ENCODE measurements at places on chromosomes 7 and 10.
A peak's percentile ranks its signal among the peaks of the same experiment; 100 is the strongest.

DNA sequence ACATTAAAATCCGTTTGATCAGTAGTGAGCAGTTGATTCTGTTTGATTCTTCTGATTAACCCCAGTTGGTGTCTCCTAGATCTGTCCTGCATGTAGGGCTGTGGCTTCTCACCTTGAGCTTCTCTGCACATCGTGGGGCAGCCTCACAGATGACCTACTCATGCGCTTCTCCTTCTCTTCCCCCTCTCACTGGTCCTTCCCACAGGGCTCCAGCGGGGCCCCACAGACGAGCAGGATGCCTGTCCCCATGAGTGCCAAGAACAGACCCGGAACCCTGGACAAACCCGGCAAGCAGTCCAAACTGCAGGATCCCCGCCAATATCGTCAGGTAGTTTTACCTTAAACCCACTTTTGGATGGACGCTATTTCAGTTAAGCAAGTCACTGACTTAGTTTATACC lies 178.9 kb downstream of the ARHGAP21 start:
- DNase-seq: no peak

DNA sequence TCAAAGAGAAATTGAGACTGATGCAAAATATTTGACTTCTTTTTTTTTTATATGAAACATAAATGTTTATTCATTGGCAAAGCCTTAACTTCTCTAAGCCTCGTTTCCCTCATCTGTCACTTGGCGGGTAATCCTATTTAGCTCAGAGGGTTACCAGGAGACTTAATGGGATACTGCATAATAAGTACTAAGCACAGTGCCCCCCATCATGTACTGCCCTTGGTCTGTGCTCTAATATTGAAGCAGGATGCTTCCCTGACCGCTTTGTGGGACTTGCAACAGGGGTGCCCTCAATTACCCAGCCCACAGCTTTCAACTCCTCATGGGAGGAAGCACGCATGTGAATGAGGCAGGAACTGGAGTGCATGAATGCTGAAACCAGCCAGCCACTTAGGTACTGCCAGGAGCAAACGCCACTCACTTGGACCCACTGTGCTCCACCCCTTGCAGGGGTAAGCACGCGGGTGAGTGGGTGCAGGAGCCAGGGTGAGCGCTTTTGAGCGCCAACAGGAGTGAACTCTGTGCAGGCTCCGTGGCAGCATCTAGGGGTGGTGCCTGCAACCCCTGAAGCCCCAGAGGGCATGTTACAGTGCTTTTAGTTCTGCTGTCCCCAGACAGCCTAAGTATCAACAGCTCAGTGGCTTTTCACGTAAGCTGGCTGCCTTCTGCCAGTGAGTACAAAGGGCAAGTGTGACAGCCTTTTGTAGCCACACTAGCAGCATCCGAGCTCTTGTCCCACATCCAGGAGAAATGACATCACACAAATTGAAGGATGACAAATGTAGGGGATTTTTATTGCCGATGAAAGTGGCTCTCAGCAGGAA lies 209.8 kb upstream of the C7orf33 start:
- no peak for DNase-seq

DNA sequence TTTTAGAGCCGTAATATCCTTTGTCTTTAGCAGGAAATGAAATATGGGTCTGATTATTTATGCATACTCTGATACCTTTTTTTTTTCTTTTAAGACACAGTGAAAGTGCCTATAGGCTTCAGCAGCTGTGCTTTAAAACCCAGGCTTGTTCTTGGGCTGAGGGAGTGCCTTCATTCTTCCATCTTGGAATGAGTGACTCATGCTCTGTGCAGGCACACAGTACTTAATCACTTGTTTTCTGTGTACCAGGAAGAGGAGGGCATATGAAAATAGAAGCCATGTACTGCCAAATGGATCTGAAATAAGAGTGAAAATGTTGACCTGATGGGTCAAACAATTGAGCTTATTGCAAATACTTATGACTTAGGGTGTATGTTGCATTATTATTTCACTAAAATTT lies 12.0 kb downstream of the INPP5F start:
- DNase-seq: peak; percentile 33

DNA sequence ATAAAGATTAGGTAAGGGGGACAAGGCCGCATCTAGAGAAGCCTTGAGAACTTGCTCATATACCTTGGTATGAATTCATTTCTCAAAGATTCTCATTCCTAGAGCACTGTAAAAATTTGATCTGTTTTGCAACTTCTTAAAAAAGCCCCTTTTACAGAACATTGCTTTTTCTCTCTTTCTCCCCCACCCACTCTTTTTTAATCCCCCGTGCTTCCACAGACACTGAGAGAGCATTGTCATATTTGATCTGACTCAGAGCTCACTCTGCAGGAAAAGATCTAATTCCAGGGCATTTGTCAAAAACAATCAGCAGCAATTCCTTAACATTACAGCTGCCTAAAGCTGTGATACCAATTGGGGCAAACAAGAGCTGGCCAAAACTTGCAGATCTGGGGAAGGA lies 92.0 kb downstream of the ARHGAP22 start:
- no peak for DNase-seq

- no peak for DNase-seq
Measured at GRCh38 chr10:1475098-1475591, 262.2 kb downstream of the ADARB2 start.

- DNase-seq: no peak
Measured at GRCh38 chr7:70178787-70179186, 580.5 kb downstream of the AUTS2 start.

- no peak for DNase-seq
Measured at GRCh38 chr7:27872356-27873275, 132.7 kb downstream of the TAX1BP1 start.

DNA sequence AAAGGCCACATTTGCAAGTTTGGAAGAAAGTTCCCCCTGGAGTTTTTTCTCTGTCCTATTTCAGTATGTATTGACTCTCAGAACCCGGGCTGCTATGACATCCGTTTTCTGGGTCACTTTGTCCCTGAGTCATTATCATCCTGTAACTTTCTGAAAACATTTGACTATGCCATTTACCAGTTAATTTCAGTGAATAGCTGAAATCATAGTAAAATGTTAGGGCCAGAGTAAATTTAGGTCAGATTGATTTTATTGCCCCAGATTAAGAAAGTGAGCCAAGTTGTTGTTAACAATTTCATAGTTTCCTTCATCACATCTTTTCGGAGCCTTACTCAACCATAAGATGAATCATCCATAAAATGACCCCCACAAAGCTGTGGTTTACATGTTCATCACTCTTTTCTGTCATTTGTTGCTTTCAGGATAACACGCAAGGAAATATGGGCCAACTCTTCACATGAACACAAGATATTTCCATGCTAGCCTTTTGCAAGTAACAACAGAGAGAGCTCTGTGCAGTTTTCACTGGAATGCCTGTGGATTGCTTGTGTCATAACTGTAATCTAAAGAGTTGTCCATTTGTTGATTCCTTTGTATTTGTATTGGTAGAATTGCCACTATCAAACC lies 3.9 kb upstream of the MACC1 start:
- no peak for DNase-seq

DNA sequence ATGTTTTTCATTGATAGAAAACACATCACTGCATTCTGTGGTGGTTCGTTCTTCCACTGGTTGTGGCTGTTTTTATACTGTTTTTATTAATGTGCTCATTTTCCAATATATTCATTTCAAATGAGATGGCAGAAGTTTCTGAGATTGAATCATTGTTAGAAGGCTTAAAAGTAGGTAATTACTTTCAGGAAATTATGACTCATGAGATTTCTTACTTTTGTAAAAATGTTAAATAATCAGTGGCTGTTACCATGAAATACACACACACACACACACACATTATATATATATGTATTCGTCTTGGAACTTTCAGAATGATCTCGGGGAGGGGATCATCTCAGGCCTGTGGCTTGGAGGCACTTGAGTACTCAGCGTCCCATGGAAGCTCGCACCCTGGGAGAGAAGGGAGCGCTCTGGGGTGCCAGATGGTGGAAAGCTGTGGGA lies 66.1 kb downstream of the ZMYND11 start:
- no peak for DNase-seq

GRCh38 chr10:21926358-21926925 lies 77.1 kb downstream of the DNAJC1 start:
- no peak for DNase-seq

DNA sequence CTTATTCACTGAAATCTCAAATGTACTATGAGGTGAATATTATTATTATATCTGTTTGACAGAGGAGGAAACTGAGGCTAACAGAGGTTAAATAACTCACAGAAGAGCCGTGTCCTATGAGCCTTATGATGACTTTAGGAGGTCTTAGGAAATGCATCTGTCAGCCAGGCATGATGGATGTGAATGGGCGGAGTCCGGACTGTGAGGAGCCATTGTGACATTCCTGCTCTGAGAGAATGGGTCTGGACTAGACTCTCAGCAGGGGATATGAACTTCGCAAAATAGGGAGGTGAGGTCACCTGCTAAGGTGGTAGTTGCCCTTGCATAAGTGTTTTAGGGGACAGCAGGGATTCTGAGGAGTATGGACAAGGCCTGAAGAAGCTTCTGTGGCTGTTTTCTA lies 153.6 kb downstream of the TMEM178B start:
- no peak for DNase-seq

DNA sequence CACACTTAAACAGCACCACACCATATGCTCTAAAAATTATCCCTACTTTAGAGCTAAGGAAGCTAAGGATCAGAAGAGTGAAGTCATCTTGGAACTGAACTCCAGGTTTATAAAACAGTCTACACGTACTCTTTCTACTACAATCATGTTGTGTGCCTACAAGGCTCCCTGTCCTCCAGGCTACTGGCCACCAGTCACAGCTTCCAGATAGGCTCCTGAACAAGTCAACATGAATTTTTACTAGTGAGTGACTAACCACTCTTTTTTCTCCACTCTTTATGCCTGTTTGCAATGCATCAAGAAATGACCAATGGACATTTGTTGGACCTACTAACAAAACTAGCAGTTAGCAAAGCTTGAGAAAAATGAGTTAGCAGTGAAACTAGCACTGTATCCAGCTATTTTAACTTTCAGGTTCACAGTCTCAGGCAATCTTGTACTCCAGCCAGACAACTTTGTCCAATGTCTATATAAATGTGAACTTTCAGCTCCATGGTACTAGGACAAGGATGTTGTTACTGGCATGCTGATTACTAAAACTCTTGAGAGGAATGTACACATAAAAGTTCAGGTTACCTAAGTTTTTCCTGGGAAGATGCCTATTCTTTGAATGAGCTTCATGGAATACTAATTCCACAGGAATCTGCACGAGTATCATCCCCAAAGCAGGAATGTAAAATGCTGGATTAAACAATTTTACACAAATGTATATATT lies 180.0 kb downstream of the BTAF1 start:
- no peak for DNase-seq

GRCh38 chr10:133070810-133071209 lies 16.9 kb upstream of the ADGRA1 start:
- DNase-seq: no peak

- no peak for DNase-seq
Measured at GRCh38 chr7:131087756-131088658, 239.7 kb upstream of the MKLN1 start.

Data from activated CD4-positive, alpha-beta memory T cell treated with anti-CD3 and anti-CD28 coated beads for 36 hours (primary cell).